Bronchial smooth muscle cell (primary cell): ENCODE measurements at places on chromosomes 6 and 20. TPM values are rescaled to one million over a fixed set of nuclear protein-coding genes. Genes with fewer than 3 reads are reported as not detected.

The PKIG gene
- 57.8 and 60.9 TPM in 2 replicates for total RNA-seq

The PLA2G7 gene
- not detected in 2 replicates for total RNA-seq

The PKIB gene
- 2.1 and 9.3 TPM in 2 replicates for total RNA-seq

The FAM209B gene
- total RNA-seq = 0.34 TPM in 1 of 2 replicates, not detected in the other

The USP49 gene
- total RNA-seq = 2.2 and 2.4 TPM in 2 replicates

The ULBP2 gene
- total RNA-seq = 1.9 and 2.9 TPM in 2 replicates

The ADTRP gene
- 2.2 and 3.0 TPM in 2 replicates for total RNA-seq

The SLC35F1 gene
- total RNA-seq = under 0.01 TPM in 1 of 2 replicates, not detected in the other

The HTR1B gene
- not detected in 2 replicates for total RNA-seq

The NOX3 gene
- not detected in 2 replicates for total RNA-seq

The MAS1 gene
- not detected in 2 replicates for total RNA-seq

The CCDC170 gene
- 0.47 and 1.5 TPM in 2 replicates for total RNA-seq

The FNDC1 gene
- total RNA-seq = 0.16 and 0.60 TPM in 2 replicates

The ARG1 gene
- not detected in 2 replicates for total RNA-seq

The YWHAB gene
- total RNA-seq = 38.5 and 68.7 TPM in 2 replicates

The ZNF334 gene
- total RNA-seq = 2.4 and 7.0 TPM in 2 replicates

The VPS16 gene
- total RNA-seq = 68.1 and 78.9 TPM in 2 replicates

The HSPA12B gene
- 1.9 and 4.5 TPM in 2 replicates for total RNA-seq

The FAM83C gene
- not detected in 2 replicates for total RNA-seq

The RALGAPA2 gene
- 3.8 and 4.5 TPM in 2 replicates for total RNA-seq

The EMILIN3 gene
- under 0.01 TPM in 1 of 2 replicates, not detected in the other for total RNA-seq

The ARHGAP40 gene
- not detected in 2 replicates for total RNA-seq

The RBPJL gene
- not detected in 2 replicates for total RNA-seq

The PHACTR1 gene
- under 0.01 and 0.34 TPM in 2 replicates for total RNA-seq

The PRSS16 gene
- total RNA-seq = not detected in 2 replicates
